ENCODE measurements at places on chromosomes 2 and 18. TPM values are rescaled to one million over a fixed set of nuclear protein-coding genes. Genes with fewer than 3 reads are reported as not detected.

DNA sequence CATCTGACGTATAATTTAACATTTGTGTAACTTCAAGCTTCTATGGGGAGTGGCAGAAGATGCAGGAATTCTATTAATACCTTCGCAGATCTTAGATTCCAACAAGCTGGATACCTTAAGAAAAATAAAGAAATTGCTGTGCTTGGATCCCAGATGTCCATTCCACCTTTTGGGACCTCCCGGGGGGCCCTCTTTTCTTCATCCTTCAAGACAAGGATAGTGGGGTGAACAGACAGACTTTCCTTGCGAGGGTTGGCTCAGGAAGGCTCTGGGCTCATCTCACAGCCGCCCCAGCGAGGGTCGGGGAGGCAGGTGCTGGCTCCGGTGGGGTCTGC, 509 bp upstream of the RNF144A start:
- DNase-seq, result no peak

GRCh38 chr2:40957508-40957907, 505.6 kb upstream of the SLC8A1 start:
- no peak for DNase-seq

DNA sequence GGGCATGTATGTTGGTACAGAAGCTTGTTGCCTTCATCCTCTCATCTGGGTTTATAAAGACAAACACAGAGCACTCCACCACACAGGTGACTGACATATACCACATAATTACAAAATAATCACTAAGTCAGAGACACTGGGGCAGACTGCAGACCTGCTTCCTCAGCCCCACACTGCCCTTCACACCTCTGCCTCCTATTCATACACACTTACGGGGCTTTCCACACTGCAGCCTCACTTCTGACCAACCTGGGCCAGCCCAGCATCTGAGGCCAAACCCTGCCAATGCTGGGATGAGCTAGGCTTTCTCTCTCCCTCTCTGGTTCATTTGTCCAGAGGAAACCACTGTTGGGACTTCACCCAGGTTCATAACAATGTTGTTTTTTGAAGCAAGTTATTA, 4.5 kb downstream of the EMX1 start:
- no peak for DNase-seq

- DNase-seq, result no peak
These were observed 52.3 kb upstream of the SEC11C start for GRCh38 chr18:59087391-59087790.

DNA sequence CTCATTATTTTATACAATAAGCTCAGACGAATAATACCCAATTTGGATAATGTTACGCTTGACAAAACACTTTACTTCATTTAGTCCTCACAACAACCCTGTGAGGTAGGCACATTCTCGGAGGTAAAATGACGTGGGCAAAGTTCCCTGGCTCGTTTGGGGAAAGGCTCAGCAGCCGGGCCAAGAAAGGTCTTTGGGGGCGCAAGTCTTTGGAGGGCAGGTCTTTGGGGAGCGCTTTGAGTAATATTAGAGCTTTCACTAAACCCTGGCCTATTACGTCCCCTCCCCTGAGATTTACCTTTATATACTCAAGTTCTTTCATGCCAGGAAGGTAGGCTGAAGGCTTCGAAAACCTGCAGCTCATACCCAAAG, 427 bp downstream of the RBKS start:
- no peak for DNase-seq

The CRYBA2 gene
- not detected for total RNA-seq

Measured in suprapubic skin (tissue), 4 donors.